ENCODE measurements at places on chromosomes 16 and 17.

DNA sequence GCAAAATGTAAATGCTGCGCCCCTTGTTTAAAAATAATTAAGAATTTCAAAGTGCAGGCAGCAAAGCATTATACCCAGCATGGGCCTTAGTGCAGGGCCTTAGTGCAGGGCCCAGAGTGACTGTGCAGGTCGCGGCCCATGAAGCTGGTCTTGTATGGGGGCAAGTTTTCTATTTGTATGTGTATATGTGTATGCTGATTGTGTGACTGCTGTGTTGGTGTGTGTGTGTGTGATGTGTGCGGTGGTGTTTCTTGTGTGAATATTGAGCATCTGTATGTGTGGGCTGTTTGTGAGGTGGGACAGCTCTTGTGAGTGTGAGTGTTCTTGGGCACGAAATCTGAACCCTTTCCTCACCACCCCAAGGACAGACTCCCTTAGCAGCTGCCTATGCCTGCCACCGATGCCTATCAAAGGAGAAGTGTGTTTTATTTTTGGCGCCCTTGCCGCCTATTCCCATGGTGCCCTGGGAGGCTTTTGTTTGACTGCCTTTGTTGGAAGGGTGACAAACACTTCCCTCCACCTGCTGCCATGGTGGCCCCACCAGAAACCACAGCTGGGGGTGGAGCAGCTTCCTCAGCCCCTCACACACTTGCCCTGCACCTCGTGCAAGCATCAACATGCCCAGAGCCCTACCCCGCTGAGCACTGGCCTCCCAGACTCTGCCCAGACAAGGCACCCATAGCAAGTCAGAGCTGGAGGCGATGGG lies 18.0 kb downstream of the CCR7 start:
- DNase-seq = no peak

DNA sequence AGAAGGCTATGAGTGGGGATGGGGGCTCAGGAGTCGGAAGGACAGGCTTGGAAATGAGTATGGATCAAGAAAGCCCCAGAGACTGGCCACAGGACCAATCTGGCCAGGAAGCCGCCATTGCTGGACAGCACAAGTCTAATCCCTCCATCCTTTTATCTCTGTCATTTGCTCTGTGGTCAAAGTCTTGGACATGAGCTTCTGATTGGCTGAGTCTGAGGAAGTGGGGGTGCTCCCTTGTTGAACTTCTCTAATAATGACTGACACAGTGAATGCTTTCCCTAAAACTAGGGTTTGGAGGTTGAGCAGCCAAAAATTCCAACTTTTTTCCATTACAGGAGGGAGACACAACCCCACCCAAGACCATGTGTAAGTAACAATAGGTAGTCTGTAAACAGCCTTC lies 97.4 kb downstream of the MARF1 start:
- no peak for DNase-seq

DNA sequence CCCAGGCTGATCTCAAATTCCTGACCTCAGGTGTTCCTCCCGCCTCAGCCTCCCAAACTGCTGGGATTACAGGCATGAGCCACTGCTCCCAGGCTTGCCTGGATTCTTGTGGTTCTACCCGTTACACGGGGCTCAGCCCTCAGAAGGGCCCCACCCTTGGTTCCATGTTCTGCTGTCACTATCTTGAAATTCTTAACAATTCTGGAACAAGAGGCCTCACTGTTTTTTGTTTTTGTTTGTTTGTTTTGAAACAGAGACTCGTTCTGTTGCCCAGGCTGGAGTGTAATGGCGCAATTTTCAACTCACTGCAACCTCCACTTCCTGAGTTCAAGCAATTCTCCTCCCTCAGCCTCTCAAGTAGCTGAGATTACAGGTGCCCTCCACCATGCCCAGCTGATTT lies 96.6 kb downstream of the CACNG3 start:
- no peak for DNase-seq

GRCh38 chr17:33664116-33664840 lies 371.2 kb upstream of the ASIC2 start:
- no peak for DNase-seq

DNA sequence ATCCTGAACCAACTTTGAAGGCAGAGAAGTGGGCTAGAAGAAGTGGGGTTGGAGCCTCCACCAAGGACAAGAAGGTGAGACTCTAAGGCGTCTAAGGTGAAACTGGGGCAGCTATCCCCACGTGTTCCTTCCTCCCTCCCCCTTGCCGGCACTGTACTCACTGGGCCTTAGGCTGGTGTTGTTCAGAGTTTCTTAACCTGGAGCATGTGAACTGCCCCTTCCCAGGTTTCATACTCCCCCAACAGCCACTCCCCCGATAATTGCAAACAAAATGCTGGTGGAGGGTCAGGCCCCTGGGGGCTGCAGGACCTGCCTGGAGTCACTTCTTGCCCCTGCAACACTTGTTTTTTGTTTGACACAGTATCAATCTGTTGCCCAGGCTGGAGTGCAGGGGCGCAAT lies 7.3 kb upstream of the SOCS3 start:
- no peak for DNase-seq

- no peak for DNase-seq
Observed at GRCh38 chr16:1319041-1319440, 9.6 kb downstream of the UBE2I start.

DNA sequence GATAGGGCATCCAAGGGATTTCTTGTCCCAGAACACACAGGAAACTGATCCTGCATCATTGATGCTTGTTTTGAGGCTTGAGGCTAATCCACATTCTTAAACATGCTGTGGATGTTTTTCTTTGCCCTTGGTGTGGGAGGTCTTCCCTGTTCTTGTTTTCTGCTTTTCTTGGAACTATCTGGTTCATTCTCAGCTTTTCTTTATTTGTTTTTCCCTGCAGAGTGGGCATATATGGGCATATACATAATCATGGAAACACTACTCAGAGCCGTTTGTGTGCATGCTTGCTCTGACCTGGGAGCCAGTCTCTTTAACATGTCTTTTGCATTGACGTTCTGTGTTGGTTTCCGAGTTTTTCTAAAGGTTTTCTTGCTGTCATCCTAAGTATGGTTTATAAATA lies 300.0 kb downstream of the SNX29 start:
- no peak for DNase-seq
